Activated T-helper 17 cell treated with anti-CD3 and anti-CD28 coated beads, Interleukin-2, amount 50 U/mL, for 72 hours (primary cell): ENCODE measurements at places on chromosomes 6 and 20. TPM values are rescaled to one million over a fixed set of nuclear protein-coding genes. Genes with fewer than 3 reads are reported as not detected.

Gene ME1
- total RNA-seq: 0.32 TPM

Gene L3MBTL3
- 4.4 TPM for total RNA-seq

Gene TFAP2D
- not detected for total RNA-seq

Gene HSPA12B
- total RNA-seq: not detected

Gene PBOV1
- total RNA-seq: not detected

Gene CRISP2
- total RNA-seq: not detected

Gene KCNG1
- total RNA-seq: 0.28 TPM

Gene MEP1A
- total RNA-seq: not detected

Gene EDN3
- 0.45 TPM for total RNA-seq

Gene TREM2
- not detected for total RNA-seq

Gene KIF13A
- total RNA-seq: not detected

Gene PPP1R16B
- 77.2 TPM for total RNA-seq

Gene RAD21L1
- not detected for total RNA-seq

Gene TCFL5
- 3.4 TPM for total RNA-seq

Gene C6orf132
- total RNA-seq: 0.22 TPM

Gene MAD2L1BP
- total RNA-seq: 44.7 TPM

Gene TXLNB
- total RNA-seq: 0.37 TPM

Gene PHACTR3
- not detected for total RNA-seq

Gene BPIFA3
- not detected for total RNA-seq

Gene PRPF6
- 97.4 TPM for total RNA-seq
